ENCODE measurements at places on chromosomes 11 and 22.
A peak's percentile ranks its signal among the peaks of the same experiment; 100 is the strongest.

DNA sequence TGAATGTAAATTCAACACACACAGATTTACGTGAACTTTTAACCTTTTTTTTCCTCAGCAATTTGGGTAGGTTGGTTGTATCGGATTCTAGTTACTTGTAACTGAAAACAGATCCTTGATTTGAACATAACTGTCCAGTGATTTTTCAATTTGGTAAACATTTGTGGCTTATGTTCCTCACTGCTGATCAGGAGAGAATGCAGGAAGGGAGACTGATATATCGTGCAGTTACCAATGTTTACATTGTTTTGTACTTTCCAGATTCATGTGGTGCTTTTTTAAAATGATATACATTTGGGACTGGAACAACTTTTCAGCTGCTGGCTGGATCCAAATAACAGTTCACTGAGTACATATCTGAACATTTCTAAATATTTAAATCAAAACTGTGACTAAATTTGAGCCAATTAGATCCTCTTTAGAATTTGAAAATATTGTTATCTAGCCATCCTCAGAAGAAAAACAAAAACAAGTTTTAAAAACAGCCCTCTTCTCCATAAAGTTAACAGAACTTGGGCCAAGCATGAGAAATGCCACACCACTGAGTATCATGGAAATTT, 84.3 kb upstream of the MTMR2 start:
- peak; percentile 49 for DNase-seq

DNA sequence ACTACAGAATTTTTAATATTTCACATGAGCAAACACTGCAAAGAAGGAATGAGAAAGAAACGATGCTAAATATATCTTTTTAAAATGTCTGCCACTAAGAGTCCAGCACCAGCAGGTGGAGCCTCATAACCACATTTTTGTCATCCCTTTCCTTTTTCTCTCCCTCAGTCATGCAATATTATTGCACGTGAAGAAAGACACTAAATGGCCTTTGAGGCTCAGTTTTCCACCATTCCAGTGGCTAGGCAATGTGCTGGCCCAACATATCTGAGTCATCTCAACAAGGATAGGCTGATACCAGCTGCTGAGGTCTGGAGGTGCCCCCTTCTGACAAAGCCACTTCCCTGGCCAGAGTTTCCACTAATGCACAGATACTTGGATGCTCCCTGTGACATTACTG, 1.8 kb downstream of the ALKBH8 start:
- peak; percentile 69 for DNase-seq

- DNase-seq: no peak
Measured at GRCh38 chr22:48586799-48587185, 1240.9 kb downstream of the BRD1 start.

DNA sequence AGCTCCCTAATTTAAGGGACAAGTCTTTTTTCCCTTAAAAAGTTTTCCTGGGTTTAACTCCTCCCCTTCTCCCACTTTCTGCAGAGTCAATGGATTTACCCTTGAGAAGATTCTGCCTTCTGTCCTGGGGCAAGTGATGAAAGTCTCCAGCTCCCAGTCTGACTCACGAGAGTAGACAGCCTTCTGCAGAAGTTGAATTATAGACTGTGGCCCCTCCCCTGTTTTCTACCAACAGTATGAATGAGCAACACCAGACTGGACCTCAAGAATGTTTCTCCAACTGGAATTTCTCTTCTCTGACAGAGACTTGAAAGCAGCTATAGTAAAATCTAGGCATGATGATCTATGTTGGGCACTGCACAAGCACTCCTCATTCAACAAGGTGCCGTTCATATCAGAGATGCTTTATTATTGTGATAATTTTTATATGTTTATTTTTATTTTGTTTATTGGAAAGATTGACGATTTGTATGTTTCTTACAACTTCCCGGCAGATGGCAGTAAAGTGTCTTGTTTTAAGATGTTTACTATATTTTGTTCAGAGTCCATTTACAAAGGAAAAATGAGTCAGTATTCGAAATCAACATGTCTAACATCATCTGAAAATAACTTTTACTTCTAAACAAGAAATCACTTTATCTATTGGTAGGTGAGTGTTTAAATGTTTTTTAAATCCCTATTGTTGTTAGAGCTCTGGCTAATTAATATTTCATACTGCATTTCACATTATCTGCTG, 56.6 kb downstream of the LMO2 start:
- DNase-seq: peak; percentile 80

DNA sequence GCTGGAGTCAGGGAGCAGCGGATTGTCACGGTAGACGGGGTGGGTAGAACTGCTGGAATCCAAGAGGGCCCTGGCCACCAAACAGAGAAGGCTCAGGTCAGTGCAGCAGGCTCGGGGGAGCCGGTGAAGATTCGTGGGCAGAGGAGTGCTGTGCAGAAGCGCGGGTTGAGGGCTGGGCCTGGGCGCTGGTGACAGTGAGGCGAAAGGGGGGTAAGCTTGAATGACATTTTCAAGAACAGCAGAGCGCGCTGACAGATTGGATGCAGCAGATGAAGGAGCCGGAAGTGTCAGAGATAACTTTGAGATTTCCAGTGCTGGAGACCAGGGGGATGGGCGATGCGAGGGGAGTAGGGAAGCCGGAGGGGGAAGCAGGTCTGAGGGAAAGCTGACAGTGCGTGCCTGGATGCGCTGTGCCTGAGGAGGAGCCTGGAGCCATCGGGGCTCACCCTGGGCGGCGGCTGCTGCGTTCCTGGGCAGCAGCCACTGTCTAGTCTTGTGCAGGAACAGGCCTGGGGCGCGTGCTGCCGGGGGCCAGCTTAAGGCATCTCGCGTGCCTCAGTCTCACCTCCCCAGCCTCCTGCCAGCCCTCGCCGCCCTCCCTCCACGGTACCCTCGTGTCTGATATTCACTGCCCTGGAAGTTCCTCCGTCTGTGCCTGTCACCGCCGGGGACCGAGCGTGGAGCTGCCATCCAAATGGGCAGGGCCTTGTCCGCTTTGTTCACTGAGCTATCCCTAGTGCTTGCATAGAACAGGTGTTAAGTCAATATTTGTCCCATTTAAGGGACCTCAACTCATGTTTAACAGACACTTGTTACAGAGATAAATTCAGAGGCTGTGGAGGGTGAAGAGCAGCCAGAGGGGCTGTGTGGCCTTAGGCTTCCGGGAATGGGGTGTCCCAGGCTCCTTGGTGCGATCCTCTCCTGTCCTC, 5.2 kb downstream of the GRIK4 start:
- DNase-seq: no peak

GRCh38 chr22:46563381-46564083, 26.1 kb upstream of the CELSR1 start:
- DNase-seq: peak; percentile 51

DNA sequence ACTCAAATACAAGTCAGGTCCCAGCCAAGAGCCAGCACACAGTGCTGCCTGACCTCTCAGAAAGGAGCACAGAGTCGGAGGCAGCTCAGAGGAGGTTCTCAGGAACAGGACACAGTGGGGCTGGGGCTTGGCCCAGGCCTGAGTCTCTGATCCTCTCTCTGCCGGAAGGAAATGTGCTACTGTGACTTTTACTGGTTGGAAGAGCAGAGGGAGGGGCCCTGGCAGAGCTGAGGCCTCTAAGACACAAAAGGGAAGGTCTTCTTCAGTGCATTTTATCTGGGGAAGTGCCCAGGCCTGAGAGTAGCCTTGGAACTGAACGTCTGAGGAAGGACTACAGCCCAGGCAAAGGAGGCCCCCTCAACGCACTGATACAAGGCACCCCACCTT, 16.2 kb upstream of the CASTOR1 start:
- DNase-seq: no peak

- no peak for DNase-seq
Measured at GRCh38 chr22:42356533-42356932, 75.7 kb downstream of the NFAM1 start.

DNA sequence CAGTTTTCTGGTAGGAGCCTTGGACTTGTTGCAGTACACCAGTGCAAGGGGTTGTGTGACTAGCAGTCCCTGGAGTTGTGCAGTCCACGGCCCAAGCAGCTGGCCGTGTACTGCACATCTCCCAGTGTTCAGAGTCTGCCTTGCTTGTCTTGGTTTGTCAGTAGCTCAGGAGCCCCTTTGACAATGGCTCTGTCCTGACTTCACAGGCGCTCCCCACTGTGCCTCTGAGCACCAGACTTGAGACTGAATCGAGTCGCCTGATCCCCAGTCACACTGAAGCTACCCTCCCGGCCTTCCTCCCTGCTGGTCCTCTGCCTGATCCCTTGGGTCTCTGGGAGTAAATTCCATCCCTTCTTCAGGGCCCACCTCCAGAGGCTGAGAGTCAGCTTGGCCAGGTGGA, 19.4 kb downstream of the SYNGR1 start:
- no peak for DNase-seq

DNA sequence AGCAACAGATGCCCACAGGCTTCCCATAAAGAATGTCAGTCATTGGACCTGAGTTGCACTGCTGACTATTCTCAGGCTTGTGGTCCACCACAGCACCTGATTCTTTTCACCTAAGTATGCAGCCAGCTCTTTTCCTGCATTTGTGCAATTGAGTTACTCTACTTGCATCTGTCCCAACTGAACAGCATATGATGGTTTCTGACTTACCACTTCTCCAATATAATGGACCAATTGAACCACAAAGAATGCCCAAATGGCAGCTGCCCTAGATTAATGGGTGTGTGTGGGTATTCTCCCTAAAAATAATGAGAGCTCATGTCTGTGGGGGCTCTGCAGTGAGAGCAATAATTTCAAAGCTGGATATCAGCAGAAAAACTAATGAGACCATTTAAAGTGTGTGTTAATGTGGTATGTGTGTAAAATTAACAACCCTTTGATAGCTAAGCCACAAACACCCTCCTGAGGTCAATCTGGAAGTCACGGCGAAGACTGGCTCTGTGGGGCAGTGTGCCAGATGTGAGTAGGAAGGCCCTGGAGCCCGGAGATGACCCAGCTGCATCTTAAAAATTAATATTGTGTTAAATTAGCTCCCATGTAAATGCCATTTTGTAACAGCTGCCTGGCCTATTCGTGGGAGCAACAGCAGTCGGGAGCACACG, 43.8 kb downstream of the SC5D start:
- no peak for DNase-seq

DNA sequence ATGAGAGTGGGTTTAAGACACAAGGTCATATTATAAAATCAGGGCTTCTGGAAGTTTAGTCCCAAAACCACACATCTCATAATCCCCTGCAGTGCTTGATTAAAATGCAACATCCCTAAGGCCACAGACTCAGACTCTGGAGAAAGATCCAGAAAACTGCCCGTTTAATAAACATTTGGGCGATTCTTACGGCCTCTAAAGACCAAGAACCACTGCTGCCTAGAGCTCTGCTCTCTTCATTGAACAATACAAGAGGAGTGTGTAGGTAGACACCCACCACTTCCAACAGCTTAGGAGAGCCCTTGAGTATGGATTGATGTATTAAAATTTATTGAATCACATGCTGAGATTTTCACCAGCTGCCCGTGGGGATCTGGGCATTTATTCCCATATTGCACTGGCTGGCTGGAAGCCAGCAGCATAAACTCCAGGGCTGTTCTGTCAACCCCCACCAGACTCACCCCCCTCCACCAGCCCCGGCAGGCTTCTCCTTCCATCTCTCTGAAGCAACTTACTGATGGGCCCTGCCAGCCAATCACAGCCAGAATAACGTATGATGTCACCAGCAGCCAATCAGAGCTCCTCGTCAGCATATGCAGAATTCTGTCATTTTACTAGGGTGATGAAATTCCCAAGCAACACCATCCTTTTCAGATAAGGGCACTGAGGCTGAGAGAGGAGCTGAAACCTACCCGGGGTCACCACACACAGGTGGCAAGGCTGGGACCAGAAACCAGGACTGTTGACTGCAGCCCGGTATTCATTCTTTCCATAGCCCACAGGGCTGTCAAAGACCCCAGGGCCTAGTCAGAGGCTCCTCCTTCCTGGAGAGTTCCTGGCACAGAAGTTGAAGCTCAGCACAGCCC, 749 bp upstream of the BEST1 start:
- peak; percentile 79 for DNase-seq

- no peak for DNase-seq
Measured at GRCh38 chr11:113411536-113411935, 24.0 kb downstream of the ANKK1 start.

GRCh38 chr11:8283465-8284230, 20.0 kb upstream of the LMO1 start:
- DNase-seq: no peak

Data from fibroblast of lung (primary cell).